CD4-positive, alpha-beta T cell (primary cell): ENCODE measurements at places on chromosomes 6 and 20.

DNA sequence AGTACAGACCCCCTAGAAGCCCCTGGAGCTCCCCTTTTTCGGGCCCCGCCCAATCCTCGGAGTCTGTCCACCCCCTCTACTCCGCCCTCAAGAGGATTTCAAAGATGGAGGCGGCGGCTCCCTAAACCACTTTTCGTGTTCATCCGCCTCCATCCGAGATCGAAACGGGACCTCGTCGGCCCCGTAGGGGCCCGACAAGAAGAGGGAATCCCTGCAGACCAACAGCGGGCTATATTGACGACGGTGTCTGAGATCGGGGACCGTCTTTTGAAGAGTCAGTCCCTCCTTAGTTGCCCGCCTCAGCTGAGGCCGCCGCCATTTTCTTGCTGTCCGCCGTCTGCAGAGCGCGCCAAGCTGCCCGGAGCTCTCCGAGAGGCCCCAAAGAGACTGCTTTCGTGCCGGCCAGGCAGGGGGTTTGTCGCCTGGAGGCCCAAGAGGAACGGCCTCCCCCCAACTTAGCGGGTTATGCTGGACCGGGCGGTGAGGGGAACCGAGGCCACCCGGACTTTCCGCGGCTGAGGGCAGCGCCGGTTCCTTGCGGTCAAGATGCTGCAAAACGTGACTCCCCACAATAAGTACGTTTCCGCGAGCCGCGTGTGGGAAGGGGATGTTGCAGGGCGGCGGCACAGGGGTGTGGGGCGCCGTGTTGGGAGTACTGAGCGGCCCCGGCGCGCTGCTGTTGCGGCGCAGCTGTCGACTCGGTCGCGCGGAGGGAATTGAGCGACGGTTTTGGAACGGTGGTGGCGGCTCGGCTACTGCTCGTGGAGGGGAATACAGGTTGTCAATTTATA is 4.2 kb downstream of the BRD2 start:
- peak; percentile 53 for DNase-seq

- DNase-seq: no peak
Measured at GRCh38 chr6:20918868-20919267, 384.6 kb downstream of the CDKAL1 start.

- no peak for DNase-seq
Measured at GRCh38 chr6:46440141-46440540, 51.1 kb downstream of the RCAN2 start.

- no peak for DNase-seq
Measured at GRCh38 chr20:13817342-13817741, 32.5 kb downstream of the NDUFAF5 start.

- DNase-seq: no peak
Measured at GRCh38 chr6:28648878-28649375, 123.2 kb downstream of the GPX5 start.
